ENCODE measurements at places on chromosomes 1 and 21.

DNA sequence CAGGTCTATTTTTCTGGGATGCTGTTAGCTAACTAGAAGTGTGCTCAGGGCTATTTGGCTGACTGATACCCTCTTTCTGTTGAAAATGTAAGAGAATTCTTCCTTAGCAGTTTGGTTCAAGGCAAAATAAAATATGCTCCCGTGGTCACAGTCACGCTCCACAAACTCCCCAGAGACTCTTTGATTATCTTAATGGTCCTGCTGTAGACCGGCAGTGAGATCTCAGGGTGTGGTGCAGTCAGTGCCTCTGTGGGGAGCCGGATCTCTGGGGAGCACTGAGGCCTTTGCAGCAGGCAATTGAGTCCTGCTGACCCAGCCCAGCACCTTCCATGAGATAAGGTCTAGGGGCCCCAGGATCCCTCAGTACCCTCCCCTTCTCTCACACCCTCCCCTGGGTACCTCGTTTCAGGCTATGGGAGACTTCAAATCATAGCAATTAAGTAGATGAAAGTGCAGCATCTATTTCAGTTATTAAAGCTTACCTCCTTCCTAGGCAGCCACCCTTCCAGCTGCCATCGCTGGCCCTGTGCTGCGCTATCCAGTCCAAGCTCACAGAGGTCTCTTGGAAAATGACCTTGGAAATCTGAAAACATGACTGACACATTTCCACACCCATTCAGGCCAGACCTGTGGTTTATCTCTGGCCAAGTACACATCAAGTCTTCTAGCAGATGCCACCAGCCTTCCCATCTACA lies 98.1 kb downstream of the SEC16B start:
- DNase-seq = no peak

DNA sequence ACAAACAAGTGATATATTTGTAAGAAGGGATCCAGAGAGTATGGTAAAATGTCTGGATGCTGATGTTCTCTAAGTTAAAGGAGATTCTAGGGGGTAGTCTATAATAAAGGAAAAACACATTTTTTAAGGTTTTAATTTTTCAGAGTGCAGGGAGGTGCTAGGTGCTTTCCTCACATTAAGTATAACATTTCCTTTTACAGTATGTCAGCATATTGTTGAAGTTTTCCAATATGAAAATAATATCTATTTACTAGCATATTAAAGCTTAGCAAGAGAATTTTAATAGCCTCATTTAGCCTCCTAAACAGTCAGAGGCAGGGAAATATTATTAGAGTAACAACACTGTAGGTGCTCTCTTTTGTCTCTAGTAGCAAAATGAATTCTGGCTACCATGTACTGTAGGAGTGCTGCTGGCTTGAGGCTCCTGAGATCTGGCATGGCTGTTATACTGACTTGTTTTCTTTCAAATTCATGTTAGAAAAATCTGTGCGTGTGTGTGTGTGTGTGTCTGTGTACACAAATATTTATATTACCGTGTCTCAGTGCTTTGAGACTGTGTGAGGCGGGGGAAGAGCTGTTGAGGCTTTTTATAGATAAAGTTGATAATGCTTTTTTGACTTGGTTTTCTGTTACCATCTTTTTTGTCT lies 71.0 kb downstream of the POU2F1 start:
- DNase-seq = no peak

GRCh38 chr1:51656374-51656773 lies 39.5 kb downstream of the OSBPL9 start:
- DNase-seq = no peak

GRCh38 chr1:4593106-4593505 lies 61.3 kb upstream of the AJAP1 start:
- no peak for DNase-seq

DNA sequence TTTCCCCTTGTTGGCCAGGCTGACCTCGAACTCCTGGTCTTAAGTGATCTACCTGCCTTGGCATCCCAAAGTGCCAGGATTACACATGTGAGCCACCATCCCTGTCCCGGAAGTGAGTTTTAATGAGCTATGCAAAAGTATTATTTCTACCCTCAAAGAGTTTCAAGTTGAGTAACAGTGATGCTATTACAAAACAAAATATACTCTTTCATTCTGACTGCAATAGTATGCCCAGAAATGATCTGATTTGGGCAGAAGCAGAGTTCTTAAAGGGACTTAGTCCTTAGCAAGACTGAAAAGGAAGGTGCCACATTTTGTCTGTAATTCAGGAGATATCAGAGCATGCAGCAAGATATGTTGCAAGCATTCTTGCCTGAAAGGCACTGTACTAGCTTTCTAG lies 375.4 kb downstream of the NUF2 start:
- no peak for DNase-seq

DNA sequence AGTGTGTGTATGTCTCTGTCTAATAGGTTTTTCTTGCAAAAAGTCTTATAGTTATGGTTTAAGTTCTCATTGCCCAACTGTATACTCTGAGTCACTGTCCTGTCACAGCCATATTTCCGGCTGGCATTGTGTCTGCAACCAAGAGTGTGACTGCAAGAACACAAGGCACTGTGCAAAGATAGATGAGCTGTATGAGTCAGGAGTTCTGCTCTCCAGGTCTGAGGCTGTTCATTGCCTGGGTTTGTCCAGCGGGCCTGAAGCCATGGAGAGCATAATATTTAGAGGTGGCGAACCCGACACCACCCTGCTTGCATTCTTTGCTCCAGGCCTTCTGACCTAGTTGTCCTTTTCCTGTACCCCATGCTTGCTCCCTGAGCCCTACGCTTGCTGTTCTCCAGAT lies 50.9 kb upstream of the CNIH3 start:
- DNase-seq = no peak

GRCh38 chr1:175035865-175036264 lies 12.6 kb upstream of the MRPS14 start:
- no peak for DNase-seq
